ENCODE measurements at places on chromosomes 5 and 9.

DNA sequence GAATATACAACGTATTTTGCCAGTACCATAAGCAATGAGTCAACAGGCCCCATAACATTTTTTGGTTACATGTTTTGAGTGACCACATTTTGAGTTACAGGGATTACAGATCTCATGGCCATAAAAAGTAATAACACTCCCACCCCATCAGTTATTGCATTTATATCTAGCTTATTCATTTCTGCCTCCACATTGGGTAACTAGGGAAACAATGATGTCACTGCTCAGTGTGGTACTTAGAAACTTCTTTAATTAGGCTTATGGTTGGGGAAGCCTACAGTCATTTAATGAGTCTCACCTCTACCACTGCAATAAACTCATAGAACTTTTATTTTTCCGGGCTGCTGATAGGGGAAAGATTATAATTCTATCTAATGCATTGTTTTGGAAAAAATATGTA, 39.9 kb upstream of the SMIM15 start:
- no peak for DNase-seq

DNA sequence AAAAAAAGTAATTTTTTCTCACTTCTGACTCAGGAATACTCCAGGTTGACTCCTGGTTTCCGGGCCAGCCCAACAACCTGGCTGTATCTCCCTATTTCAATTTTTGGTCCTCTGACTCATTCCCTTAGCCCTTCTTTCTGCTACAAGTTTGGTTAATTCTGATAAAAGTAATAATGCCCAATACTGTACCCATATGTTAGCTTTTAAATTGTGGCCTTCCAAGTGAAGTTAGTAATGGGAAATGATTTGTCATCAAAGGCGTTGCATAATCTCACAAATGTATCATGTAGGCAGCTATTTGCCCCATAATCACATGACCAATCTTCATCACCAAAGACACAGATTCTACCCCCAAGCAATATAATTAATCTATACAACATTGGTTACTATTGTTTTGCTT, 31.1 kb upstream of the BNC2 start:
- DNase-seq, result no peak

GRCh38 chr5:139473105-139473504, 2.3 kb downstream of the SMIM33 start:
- DNase-seq, result no peak

DNA sequence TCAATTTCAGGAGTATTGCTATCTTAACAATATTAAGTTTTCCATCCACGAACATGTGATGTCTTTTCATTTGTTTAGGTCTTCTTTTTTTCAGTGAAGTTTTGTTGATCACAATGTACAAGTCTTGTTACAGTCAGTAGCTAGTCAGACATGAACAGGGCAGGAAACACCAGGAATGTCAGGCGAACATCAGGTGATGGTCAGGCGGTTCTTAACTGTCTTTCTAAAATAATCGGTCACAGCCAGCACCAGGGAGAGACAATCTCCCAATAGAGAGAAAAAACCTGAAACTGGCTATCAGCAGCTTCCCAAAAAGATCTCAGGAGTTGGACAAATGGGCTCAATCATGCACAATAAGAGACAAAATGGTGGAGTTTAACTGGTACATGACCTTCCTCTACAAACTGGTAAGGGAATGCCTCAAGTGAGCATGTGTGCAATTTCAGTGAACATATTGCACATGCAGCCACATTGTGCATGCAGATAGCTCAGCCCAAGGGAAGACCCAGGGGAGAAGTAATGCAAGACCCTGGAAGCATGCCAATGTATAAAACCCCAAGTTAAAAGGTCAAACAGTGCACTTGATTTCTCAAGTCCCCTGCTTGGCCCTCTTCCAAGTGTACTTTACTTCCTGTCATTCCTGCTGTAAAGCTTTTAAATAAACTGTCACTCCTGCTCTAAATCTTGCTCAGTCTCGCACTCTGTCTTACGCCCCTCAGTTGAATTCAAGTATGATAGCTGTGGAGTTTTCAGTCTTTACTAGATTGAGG, 176.1 kb upstream of the RASEF start:
- DNase-seq, result peak; percentile 34

DNA sequence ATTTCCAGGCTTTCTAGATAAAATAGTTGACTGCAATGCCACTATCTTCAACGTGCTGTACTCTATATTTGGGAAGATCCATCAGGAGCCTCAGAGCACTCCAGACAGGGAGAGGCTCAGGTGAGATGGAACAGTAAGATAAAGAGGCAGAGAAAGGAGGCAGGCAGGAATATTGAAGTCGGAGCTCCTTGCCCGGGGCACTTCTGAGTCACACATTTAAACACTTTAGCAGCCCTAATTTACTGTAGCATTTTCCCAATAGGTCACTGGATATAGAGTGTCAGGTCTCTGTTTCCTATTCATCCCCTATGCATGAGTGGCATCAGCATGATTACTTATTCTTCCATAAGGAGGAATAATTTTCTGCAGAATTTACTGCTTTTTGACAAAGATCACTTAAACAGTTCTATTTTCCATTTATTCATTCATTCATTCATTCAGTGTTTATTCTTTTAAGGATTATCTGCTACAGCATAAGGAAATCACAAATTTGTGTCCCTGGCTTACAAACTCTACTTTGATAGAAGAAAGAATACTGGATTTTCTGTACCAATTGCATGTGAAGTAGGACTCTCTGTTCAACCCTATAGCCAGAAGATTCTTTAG, 170.7 kb downstream of the MAPKAP1 start:
- no peak for DNase-seq

DNA sequence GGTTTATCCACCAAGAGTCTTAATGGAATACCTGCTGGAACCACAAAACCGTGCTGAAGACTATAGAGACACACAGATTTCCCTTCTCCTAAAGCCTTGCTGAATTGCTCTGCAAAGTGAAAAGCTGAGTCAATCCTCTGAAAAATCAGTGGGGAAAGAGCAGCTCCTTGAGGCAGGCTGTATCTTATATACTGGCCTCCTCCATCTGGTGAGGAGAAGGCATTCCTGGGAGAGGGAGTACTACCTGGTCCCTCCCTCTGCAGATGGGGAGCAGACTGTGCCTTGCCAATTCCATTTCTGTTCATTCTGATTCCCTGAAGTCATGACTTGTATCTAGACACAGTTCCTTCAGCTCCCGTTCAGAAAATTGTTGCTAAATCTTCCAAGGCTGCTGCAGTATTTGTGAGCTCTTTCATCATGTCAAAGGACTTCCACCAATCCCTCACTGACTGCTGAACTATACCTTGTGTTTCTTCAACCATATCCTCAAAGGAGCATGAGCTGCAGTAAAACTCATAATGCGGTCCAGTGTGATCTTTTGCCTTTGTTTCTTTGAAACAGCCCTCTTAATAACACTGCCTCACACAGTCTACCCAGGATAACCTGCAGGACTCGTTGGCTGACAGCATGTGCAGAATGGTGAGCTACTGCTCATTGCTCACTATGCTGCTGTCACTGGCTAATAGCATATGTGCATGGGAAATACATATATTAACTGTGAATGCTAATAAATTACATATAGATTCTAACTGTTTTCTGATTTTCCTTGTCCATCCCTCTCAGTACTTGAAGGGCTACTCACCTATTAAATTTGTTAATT, 84.5 kb downstream of the FOXD1 start:
- no peak for DNase-seq

- no peak for DNase-seq
These were observed 30.3 kb downstream of the SLC25A46 start for GRCh38 chr5:110769000-110769681.

GRCh38 chr5:72265032-72265877, 54.8 kb downstream of the MRPS27 start:
- DNase-seq, result no peak
